Chondrocyte (in vitro differentiated cells): ENCODE measurements at places on chromosomes 7 and 10.

- no peak for DNase-seq
Observed at GRCh38 chr10:38093816-38094157, 350 bp upstream of the ZNF37A start.

DNA sequence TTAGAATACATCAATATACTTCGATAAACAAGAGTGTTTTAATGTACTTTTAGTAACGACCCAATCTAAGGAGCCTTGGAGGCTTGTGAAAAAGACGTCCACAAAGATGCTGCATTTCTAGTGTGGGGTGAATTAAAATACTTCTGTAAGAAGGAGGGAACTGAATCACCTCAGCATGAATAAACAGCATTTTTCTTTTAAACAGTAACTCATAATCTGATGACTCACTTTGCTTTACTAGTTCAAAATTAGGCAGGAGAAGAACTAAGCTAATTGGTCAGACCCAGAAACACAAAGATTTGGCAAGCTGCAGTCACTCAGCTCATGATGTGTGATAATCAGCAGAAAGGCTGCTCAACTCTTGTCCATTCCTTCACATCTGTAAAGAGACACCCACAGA, 24.2 kb downstream of the NCOA4 start:
- DNase-seq: no peak

DNA sequence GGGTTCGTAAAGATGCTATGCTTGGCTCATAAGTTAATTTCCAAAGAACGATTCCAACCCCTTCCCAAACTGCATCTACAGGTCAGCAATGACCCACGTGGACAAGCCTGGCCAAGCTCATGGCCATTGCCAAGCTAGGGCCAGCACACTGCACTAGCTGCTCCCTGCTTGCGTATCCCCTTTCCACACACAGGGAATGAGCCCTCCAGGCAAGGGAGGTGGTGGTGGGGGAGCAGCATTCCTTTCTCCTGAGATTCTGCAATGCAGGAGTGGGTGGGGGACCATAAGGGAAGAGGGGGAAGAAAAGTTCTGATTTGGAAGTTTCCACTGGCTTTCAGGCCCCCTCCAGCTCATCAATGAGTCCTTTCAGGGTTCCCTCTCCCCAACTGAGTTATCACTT, 56.0 kb downstream of the SH3PXD2A start:
- DNase-seq: no peak

GRCh38 chr7:139675127-139676125, 102.4 kb downstream of the HIPK2 start:
- no peak for DNase-seq

DNA sequence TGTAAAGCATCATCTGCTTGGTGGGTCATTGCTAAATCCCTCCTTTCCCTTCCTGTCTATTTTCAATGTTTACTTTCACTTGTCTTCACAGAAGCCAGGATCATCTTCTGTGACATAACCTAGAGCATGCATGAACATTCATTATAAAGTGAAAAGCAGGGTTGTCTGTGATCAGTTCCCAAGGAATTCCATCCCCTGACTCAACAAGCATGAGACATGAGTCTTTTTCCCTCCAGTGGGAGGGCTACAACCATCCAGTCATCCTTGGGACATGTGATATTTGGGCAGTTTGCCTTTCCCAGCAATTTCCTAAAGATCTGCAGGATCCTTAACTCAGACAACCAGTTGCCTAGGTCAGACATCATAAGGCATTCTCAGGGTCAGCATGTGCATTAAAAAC, 166.3 kb upstream of the TMEM196 start:
- DNase-seq: no peak

GRCh38 chr10:17353568-17354300, 100.7 kb downstream of the ST8SIA6 start:
- no peak for DNase-seq

DNA sequence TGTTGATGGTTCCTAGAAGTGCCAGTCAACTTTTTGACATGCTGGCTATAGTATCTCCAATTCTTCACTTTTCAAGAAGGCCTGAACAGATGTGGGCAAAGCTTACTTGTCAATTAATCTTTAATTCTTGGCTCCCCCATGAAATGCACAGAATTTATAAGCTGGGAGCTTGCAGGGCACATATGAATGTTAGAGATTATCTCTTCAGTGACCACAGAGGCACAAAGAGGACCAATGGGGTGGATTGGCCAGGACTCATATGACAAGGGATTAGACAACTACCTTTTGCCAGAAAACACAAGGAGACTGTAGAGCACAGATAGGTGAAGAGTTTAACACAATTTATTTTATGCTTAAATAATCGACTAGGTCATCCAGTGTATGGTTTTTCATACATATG, 121.7 kb upstream of the CCDC6 start:
- no peak for DNase-seq

DNA sequence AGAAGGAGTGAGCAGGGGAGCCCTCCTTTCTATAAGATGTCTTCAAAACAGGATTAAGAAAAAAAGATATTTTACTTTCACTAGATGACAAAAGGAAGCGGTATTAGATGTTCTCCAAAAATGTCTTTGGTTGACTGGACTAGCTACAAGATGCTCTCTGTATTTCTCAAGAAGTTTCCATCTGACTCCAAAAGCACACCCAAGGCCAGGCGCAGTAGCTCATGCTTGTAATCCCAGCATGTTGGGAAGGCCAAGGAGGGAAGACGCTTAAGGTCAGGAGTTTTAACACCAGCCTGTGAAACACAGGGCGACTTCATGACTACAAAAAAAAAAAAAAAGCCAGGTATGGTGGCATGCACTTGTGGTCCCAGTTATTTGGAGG, 84.5 kb downstream of the PIP4K2A start:
- no peak for DNase-seq

DNA sequence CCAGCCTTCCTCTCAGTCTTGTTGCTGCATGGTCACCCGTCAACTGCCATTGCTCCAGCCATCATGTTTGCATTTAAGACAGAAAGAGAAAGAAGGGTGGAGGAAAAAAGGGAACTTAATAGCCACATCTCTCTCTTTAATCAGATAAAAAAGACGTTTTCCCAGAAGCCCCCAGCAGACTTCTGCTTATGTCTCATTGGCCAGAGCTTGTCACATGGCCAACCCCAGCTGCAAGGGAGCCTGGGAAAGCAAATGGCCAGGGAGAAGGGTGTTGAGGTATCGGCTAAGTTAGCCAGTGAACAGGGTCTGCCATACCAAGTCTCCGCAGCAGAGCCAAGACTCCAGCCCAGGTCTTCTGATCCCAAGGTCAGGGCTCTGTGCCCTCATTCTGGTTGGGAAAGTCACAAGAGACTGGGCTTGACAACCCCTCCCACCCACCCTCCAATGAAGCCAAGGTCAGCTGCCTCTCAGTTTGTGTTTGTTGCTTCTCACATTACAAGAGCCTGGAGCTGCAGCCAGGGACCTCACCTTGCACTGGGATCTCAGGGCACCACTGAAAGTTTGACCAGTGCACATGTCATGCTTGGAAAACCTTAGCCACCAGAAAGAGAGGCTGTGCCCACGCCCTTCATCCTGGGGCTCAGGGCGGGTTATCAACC, 80.3 kb upstream of the LYZL2 start:
- DNase-seq: no peak

DNA sequence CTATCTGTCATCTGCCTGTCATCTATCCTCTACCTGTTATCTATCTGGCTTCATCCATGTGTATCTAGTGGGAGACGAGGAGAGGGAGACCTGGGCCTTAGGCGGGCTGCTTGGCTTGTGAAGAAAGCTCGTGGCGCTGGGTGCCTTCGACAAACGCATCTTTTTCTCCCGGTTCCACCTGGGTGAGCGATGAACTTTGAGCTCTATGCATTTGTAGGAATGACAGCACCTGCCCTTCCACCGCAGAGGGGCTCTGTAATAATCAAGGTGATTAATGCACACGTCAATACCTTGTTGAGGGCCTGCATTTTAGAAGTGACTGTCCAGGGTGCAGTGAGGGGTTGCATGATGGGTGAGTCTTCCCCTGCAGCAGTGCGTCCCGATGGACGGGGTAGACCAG, 2.6 kb upstream of the VIPR2 start:
- no peak for DNase-seq

- DNase-seq: no peak
Observed at GRCh38 chr10:73886661-73887293, 12.4 kb upstream of the CAMK2G start.

GRCh38 chr7:123929107-123929506, 4.1 kb downstream of the SPAM1 start:
- DNase-seq: no peak

- DNase-seq: no peak
Observed at GRCh38 chr7:111892588-111892987, 313.6 kb downstream of the DOCK4 start.

DNA sequence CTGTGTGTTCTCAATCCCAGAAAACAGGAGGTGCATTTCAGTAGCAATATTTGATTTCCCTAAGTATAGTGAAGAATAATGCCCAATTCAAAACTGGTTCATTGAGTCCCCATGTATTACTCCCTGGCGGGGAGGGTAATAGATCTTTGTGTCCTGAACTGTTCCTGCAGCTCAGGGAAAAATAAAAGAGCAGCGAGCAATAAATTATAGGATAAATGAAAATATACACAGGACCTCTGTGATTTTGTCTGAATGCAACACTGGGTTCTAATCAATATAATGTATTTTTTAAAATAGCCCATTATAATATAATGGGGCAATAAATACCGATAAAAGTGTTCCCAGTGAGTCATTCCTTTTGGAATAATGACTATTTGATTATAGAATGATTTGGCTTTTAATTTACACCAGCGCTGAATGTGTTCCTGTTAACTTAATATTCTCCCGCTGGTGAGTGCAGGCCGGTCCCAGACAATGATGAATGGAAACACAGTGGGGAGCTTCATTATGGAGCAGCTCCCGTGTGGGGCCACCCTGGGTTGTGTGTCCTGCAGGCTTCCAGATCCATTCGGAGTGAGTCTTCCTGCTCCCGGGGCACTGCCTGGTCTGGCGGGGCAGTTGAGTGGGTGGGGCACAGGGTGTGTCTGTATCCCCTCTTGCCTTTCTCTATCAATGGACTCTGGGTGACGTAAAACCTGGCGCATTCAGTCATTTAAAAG, 263.1 kb downstream of the ACTR3B start:
- DNase-seq: no peak

DNA sequence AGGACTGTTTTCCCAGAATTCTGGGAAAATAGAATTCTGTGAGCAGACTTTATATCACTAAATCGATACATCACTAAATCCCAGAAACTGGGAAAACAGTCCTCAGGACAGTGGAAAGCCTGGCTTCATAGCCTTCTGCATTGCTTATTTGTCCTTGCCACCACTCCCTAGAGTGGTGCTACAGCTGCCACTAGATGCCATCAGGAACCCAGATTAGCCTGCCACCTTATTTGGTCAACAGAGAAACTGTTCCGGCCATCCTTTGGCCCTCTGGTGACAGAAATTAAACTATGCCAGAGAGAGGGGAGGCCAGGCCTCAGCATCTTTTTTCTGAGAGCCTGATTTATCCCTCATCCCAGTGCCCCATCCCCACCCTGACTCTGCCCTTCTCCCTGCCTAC, 19.6 kb upstream of the NFKB2 start:
- no peak for DNase-seq

- DNase-seq: no peak
Observed at GRCh38 chr7:12211711-12212485, 804 bp downstream of the TMEM106B start.

DNA sequence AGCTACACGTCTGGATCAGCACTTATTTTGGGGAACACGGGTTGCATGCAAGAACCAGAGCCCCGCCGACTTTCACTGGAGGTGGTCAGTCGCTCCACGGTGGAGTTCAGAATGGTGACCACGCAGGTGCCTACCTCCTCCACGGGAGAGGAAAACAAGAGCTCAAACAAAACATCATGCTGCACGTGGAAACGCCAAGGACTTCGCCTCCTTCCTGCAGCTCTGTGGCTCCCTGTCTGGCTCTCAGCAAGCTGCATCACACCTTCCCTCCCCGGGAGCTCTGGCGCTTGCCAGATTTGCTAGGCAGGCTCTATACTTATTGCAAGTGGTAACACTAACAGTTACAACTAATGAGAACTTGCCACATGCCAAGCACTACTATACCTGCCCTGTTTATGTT, 26.0 kb downstream of the GSDME start:
- no peak for DNase-seq

DNA sequence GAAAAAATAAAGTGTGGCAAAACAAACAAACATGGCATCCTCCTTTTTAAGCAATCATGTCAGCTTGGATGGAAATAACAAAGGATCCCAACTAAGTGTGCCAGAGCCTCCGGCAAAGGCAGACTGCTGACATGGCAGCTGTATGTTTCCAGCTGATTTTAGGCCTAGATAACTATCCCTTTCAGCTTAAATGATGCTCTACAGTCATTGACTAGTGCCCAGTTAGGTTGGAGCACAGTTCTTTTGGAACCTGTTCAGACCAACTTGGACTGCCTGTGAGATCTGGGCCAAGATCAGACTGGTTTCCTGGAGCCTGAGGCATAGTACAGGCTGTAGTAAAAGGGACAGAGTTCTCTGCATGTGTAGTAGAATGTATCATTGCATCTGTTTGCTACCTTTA, 128.7 kb downstream of the DYNC1I1 start:
- DNase-seq: no peak

- DNase-seq: no peak
Observed at GRCh38 chr7:47636433-47637175, 54.7 kb upstream of the TNS3 start.

GRCh38 chr10:4721999-4722753, 103.8 kb upstream of the AKR1E2 start:
- no peak for DNase-seq

- no peak for DNase-seq
Observed at GRCh38 chr10:23294638-23295247, 49.9 kb downstream of the C10orf67 start.

DNA sequence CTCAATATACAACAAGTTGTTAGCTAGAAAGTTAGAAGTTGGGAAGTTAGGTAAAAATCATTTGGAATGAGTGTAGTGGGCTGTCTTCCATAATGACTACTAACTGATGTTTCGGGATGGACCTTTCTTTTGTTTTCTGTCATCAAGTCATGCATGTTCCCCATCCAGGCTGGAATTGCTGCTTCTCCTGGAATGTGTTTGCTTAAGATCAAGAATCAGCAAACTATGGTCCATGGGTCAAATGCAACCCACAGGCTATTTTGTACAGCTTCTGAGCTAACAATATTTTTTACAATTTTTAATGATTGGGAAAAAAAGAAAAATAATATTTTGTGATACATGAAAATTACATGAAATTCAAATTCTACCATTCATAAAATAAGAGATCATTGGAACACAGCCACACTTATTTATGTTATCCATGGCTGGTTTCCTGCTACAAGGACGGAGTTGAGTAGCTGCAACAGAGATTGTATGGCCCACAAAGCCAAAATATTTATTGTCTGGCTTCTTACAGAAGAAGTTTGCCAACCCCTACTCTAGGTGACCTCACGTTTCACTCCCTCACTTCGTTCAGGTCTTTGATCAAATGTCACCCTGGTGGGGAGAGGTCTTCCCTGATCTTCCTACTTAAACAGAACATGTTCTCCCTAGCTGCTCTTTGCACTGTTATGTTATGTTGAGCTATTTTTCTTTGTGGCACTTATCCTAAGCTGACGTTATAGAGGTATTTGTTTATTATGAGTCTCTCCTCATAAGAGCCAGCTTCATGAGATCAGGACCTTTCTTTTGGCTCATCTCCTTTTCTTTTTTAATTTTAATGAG, 127.1 kb downstream of the RALA start:
- no peak for DNase-seq

- no peak for DNase-seq
Observed at GRCh38 chr10:11560076-11560709, 51.3 kb downstream of the USP6NL start.

GRCh38 chr10:112191041-112191590, 7.6 kb upstream of the GPAM start:
- no peak for DNase-seq
